ENCODE measurements at places on chromosomes 5 and 9.

- DNase-seq: no peak
Observed at GRCh38 chr5:78631931-78632330, 16.6 kb downstream of the LHFPL2 start.

GRCh38 chr9:114472765-114473446 is 32.4 kb downstream of the WHRN start:
- DNase-seq: no peak

GRCh38 chr5:138077064-138077696 is 6.7 kb upstream of the WNT8A start:
- no peak for DNase-seq

DNA sequence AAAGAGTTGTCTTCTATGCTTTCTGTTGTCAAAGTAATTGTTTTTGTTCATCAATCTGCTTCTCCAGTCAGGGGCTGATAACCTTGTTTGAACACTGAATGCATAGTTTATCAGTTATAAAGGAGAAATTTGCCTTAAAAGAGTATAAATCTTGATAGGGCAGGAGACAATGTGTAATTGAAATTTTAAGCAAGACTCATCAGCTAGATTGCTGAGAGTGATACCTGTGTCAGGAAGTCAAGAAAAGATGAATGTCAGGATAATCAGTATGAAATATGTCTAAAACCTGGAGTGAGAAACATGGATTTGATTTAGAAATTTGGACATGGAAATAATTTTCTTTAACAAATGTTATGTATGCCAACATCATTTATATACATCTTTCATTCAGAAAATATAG is 1258.1 kb downstream of the EFNA5 start:
- DNase-seq: no peak

- DNase-seq: no peak
Observed at GRCh38 chr9:131097126-131097947, 1.0 kb downstream of the AIF1L start.

- DNase-seq: no peak
Observed at GRCh38 chr9:7166074-7166473, 408.3 kb downstream of the KDM4C start.

- DNase-seq: no peak
Observed at GRCh38 chr9:85009251-85009650, 339.7 kb downstream of the NTRK2 start.

GRCh38 chr5:143340891-143341685 is 62.4 kb downstream of the NR3C1 start:
- no peak for DNase-seq

GRCh38 chr9:127202461-127203169 is 62.0 kb upstream of the GARNL3 start:
- DNase-seq: no peak

DNA sequence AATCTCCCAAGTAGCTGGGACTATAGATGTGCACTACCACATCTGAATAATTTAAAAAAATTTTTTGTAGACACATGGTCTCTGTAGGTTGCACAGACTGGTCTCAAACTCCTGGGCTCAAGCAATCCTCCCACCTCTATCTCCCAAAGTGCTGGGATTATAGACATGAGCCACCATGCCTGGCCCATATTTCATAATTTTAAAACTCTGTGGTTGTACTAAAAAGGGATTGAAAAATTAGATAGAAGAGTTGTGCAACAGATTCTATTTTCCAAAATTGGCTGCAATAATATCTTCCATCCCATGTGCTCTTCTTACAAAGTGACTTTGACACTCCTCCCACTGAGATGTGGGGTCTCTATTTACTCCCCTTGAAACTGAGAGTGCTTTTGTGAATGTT is 7.6 kb upstream of the UHRF2 start:
- no peak for DNase-seq

DNA sequence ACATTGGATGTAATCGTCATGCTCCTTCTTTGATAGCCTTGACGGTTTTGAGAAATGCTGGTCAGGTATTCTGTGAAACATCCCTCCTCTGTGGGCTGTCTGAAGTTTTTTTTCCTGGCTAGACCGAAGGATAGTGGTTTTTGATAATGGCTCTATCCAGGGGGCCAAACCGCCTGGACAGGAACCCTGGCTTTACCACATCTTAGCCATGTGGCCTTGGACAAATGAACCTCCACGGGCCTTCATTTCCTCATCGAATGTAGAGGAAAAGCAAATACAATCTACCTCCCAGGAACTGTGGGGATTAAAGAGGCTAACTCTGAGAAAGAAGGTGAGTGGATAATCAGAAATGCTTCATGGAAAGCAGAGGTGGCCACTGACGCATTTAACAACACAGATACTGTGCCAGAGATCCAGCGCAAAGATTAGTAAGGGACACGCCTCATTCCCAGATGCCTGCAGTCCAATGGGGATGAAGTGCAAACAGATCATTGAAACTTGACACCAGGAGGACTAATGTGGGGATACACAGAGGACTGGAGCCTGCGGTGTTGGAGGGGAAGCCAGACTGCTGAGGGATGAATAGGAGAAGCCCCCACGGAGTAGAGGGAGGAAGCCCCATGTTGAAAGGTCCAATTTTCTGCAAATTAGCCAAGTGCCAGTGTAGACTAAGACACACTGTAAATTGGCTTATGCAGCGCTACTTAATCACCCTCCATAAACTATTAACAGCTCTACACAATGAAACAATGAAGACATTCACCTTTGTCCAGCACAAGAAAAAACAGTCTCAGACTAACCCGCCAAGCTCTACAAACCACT is 41.6 kb downstream of the MYO10 start:
- DNase-seq: no peak

DNA sequence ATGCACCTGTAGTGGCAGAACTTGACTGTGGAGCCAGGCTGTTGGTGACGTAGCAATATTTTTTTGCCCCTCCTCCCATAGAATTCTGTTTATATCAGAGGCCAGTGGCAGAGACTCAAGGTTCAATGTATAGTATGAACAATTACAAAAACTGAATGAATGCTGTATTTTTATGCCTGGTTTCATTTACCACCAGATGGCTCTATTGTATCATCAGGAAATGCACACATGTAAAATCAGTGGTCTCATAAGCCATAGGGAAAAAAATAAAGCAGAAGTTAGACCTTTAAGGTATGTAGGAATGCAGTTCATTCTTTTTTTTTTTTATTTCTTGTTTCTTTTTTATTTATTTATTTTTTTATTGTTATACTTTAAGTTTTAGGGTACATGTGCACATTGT is 43.6 kb downstream of the CCDC192 start:
- DNase-seq: no peak

All from esophagus squamous epithelium (tissue), 5 donors.